Osteoblast (primary cell): ENCODE measurements at places on chromosomes 16 and 17. TPM values are rescaled to one million over a fixed set of nuclear protein-coding genes. Genes with fewer than 3 reads are reported as not detected.

DNA sequence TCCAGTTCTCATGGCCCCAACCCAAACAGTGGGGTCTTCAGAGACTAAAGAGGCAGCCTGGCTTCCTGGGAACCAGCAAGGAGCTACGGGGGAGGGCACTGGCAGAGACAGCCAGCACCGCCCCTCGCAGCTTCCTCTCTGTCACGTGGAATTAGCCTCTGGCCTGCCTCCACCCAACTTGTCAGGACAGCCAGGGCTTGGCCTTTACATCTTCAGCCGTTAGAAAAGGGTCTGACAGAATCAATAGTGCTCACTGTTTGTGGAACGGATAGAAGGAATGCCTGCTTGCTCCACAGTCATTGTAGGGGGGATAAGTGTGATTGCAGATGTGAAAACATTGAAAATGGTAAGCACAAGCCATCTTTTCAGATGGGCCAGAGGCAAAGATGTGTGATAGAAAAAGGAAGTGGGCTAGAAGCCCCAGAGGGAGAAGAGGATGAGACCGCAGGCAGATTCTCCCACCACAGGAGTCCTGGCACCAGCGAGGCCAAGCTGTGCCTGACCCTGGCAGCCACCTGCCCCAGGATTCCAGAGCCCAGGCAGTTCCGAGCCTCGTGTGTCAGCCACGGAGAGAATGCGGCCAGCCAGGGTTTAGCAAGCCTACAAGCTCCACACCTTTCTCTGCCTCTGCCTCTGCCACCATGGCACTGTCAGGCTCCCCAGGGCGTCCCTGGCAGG lies 18.6 kb downstream of the GRIN2C start:
- peak; percentile 96 for DNase-seq

GRCh38 chr17:48478224-48479013 lies 48.4 kb upstream of the SKAP1 start:
- DNase-seq: no peak

The GCGR gene
- total RNA-seq: under 0.01 TPM in 1 of 2 replicates, not detected in the other

- no peak for DNase-seq
Observed at GRCh38 chr16:56121156-56121500, 70.2 kb upstream of the GNAO1 start.

The CD300A gene
- total RNA-seq: not detected in 2 replicates

DNA sequence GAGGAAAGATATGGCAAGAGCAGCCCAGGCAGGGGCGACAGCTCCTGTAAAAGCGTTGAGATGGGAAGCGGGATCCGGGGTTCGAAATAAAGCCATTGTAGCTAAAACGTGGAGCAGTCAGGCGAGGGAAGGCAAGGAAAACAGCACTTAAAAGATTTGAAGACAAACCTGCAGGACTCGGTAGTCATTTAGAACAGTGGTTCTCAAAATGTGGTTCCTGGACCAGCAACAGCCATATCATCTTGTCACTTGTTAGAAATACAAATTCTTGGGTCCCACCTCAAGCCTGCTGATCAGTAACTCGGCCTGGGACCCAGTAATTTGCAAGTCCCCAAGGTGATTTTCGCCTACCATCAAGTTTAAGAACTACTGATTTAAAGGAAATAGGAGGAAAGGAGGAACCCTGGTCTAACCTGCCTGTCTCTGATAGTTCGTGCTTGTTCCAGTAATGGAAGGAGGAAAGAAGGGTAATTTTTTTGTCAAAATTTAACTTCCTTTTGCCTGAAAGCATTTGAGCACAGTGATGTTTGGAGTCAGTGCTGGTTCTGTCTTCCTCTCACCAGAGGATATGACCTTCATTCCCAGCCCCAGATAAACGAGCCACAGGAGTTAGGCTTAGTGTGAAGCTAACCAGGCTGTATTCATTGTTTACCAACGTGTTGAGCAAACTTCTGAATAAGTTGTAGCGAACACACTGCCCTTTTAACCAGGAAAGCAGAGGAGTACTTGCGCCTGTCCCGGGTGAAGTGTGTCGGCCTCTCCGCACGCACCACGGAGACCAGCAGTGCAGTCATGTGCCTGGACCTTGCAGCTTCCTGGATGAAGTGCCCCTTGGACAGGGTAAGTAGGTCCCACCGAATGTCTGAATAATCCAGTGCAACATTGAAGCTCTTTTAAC lies 1.1 kb downstream of the ORC6 start:
- DNase-seq: peak; percentile 36

GRCh38 chr16:57834936-57835335 lies 32.6 kb upstream of the KIFC3 start:
- no peak for DNase-seq

DNA sequence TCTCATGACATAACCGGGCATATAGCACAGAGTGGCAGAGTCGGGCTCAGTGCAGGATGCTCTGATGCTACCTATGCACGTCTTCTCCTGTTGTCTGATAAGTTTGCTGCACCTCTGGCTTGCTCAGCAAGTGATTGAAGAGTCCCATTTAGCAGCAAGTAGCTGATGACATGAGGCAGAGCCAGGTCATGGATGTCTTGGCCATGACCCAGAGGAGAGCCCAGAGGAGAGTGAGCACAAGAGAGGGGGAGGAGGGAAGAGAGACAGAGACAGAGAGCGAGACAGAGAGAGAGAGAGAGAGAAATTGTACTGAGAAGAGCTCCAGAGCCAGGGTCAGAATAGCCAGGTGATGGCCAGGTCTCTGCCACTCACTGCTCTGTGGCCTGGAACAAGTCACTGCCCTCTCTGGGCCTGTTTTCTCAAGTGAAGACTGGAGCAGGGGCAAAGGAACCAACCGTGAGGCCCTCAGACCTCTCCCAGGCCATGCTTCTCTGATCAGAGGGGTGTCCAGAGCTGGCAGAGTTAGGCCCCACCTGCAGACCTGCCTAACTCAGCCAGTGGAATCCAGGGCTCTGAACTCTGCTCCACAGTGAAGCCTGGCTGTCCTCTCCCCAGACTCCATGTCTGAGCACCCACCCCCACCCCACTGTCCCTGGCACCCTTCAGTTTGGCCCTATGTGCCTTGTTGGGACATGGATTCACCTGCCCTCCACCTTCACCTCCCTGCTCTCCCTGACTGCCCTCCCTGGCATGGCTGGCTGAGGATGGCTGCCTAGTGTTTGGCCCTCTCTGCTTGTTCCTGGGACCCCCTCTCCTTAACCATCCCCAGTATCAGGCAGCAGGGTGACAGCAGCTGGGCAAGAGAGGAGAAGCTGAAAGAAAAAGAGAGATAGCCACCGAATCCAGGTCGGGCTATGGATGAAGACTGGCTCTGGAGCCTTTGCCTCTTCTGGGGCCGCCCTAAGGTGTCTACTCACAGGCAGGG lies 4.3 kb upstream of the KRT35 start:
- DNase-seq: no peak

The PVALEF gene
- not detected in 2 replicates for total RNA-seq

DNA sequence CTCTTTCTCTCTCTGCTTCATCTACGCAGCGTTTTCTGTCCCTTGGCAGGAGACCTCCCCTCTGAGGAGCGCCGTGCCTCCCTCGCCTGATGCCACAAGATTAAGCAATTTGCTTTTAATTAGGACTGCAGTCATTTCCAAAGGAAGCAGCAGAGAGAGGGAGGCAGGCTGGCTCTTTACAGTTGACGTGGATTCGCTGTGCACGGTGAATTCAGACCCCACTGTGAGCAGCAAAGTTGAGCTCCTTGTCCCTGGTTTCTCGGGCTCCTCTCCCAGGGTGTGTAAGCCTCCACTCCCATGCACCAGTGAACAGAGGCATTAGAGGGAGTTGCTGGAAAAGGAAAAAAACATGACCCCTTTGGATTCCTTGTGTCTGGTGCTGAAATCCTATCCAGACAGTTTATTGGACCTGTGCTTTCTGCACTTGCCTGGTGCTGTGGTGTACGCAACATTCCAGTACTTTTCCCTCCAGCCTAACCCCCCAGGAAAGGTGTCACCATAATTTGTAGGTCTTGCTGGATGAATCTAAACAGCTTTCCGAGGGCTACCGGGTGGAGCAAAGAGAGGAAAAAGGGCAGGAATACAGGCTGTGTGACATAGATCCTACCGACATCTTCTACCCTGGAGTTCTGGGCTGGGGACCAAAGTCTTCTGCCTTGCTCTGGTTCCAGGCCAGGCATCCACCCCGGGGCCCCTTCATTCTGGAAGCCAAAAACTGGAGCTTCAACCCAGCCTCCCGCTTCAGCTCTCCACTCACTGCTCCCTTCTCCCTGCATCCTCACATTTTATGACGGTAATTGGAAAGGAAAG lies 171.0 kb downstream of the MAF start:
- no peak for DNase-seq

- DNase-seq: no peak
Observed at GRCh38 chr17:76678330-76678729, 32.4 kb downstream of the MXRA7 start.

GRCh38 chr17:31225831-31226230 lies 71.2 kb downstream of the OMG start:
- no peak for DNase-seq

- no peak for DNase-seq
Observed at GRCh38 chr17:7977039-7977438, 25.4 kb upstream of the GUCY2D start.

The EVI2A gene
- total RNA-seq: 191 and 244 TPM in 2 replicates

GRCh38 chr16:57123974-57124674 lies 31.7 kb downstream of the CPNE2 start:
- no peak for DNase-seq

- DNase-seq: no peak
Observed at GRCh38 chr17:36203335-36203734, 6.8 kb upstream of the CCL3L1 start.

DNA sequence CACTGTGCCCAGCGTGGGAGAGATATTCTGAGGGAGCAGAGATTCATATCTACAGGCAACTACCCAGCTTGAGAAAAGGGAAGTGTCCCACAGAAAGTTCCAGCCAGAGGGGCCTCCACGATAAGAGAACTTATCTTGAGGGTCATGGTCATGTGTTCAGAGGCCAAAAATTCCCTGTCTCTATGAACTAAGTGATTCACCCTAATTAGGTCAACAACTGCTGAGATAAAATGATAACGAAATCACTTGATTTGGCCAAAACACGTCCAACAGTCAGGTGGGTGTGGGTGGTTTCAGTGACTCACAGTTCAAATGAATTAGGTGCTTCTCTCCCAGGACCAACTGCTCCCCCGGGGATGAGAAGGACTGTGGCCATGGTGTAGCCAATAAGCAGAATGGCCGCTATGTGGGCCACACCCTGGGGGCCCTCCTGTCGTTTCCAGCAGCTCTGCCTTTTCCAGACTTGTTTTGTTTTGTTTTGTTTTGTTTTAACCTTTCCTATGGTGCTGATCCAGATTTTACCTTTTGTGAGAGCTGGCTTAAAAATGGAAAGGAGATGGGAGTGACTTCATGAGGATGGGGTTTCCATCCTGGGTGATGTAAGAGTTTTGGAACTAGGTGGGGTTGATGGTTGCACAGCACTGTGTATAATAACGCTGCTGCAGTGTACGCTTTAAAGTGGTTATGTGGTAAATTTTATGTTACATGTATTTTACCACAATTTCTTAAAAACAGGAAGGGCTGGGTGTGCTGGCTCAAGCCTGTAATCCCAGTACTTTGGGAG lies 8.7 kb downstream of the DNAI2 start:
- DNase-seq: peak; percentile 83

GRCh38 chr17:5352681-5353289 lies 66.7 kb downstream of the NUP88 start:
- peak; percentile 1 for DNase-seq

- DNase-seq: no peak
Observed at GRCh38 chr16:17026600-17027242, 444.0 kb downstream of the XYLT1 start.

The PRSS33 gene
- not detected in 2 replicates for total RNA-seq

GRCh38 chr16:2715519-2715918 lies 4.5 kb downstream of the PRSS27 start:
- peak; percentile 98 for DNase-seq

DNA sequence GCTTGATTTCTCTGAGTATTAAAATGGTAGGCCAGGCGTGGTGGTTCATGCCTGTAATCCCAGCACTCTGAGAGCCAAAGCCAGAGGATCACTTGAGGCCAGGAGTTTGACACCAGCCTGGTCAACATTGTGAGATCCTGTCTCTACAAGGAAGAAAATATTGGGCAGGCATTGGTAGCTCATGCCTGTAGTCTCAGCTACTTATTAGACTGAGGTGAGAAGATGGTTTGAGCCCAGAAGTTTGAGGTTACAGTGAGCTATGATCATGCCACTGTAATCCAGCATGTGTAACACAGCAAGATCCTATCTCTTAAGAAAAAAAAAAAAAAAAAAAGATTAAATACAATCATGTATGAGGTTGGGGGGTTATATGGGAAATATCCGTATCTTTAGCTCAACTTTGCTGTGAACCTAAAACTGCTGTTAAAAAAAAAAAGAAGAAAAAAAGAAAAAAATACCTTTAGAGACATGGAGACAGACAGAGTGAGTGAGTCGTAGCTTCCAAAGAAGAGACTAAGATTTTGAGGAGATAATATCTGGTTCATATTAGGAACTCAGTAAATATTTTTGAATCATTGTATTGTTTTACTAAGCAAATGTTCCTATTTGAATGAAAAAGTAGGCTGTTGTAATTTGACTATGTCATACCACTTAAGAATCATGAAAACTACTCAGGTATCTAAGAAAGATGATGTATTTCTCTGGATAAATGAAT lies 325.7 kb upstream of the TBX2 start:
- no peak for DNase-seq
